ENCODE measurements at places on chromosomes 11 and 22.

DNA sequence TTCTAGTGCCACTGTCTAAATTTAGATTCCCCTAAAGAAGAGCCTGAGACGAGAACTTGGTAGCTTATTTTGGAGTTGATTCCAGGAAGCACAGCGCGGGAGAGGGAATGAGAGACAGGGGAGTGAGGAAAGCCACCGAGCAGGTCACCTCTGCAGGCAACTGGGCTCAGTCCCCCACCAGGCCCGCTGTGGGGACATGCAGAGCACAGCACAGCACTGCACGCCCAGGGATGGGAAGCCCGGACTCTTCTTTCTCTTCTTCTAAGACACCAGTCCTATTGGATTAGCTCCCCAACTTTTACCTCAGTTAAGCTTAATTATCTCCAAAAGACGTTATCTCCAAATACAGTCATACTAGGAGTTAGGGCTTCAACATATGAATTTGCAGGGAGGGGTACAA, 28.7 kb downstream of the RBX1 start:
- no peak for DNase-seq

DNA sequence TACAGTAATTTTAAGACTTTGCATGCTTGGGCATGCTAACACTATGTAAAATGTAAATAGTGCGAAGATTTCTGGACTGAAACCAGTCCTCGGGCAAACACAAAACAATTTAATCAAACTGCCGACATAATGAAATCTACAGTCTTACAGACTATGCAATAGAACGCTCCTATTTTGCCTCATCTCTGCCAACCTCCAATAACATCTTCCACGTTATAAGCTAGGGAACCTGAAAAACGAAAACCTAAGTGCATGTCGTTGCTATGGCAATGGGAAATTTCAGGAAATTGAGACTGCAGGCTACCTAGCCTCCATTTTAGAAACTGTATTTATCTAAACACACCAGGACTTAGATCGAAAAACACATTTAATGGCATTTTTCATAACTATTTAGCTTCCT, 1.1 kb downstream of the CSTF3 start:
- DNase-seq, result no peak

- no peak for DNase-seq
These were observed 32.4 kb upstream of the CD44 start for GRCh38 chr11:35106595-35106994.

GRCh38 chr11:132539590-132540368, 992.5 kb downstream of the OPCML start:
- DNase-seq, result no peak

DNA sequence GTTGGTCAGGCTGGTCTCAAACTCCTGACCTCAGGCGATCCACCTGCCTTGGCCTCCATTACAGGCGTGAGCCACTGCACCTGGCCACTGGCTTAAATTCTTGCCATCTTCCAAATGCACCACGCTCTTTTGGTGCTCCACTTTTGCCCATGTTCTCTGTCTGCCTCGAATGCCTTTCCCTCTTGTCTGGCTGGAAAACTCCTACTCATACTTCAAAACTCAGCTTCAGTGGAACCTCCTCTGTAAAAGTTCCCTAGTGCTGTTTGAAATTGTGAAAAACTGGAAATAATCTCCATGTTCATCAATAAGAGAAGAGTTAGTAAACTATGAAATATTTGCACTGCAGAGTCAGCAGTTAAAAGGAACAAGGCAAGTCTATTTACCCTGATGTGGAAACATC, 11.5 kb downstream of the VWCE start:
- no peak for DNase-seq

All from 8988T (cell line).